ENCODE measurements at places on chromosomes 3 and 15.
A peak's percentile ranks its signal among the peaks of the same experiment; 100 is the strongest.

DNA sequence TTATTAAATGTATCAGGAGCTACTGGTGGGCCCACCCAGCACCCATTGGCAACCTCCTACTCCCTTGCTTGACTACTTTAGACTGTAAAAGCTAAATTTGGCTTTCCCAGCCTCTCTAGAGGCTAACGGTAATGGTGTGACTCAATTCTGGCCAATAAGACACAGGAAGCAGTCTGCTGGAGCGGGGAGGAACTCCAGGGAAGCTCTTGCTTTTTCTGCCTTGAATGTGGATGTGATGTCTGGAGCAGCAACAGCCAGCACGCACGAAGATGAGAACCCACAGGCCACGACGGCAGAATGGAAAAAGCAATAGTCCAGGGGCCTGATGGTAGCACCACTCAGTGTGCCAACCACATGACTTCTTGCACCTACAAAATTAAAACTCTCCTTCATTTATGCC lies 39.9 kb downstream of the RAB6B start:
- DNase-seq, result no peak

GRCh38 chr15:54101664-54102270 lies 123.5 kb downstream of the UNC13C start:
- no peak for DNase-seq

DNA sequence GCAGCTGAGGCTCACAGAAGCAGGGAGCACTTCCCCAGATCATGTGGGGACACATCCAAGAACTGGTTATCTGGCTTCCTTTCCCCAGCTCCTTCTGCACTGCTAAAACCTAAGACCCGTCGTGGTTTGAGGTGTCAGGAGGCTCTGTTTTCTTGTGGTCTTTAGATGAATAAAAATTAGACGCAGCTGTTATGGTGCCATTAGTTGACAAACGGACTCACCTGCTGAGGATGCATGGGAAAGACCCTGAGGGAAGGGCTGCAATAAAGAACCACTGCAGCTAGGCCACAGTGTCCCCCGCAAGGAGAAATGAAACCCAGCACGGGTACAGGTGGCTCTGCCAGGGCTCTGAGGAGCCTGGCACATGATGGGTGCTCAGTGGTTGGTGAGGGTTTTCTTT lies 99.4 kb downstream of the IQSEC1 start:
- no peak for DNase-seq

- no peak for DNase-seq
Observed at GRCh38 chr3:197454014-197454413, 101.8 kb downstream of the BDH1 start.

DNA sequence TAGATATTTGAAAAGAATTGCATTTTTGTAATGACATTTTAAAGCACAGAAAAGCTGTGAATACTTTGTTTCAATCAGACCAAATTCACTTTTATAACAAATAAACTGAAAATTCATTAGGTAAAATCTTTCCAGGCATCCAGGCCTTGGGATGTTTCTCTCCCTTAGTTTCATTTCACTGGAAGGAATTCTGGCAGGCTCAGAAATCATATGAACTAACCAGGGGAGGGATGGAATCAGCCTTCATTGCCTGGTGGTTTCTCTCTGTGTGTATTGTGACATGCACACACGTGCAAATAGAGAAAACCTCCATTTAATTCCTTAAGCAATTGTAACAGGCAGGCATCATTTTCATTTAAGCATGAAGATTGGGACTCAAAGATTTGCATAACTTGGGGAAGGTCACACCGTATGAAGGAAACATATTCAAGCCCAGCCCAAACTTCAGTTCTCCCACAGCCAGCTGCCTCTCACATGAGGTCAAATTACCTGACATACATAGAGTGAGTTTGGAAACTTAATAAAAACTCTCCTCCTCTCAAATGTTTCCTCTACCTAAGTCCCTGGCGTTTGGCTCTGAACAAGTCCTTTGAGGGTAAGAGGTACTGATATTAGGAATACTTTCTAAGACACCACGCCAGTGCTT lies 376.1 kb upstream of the MCTP2 start:
- DNase-seq, result no peak

DNA sequence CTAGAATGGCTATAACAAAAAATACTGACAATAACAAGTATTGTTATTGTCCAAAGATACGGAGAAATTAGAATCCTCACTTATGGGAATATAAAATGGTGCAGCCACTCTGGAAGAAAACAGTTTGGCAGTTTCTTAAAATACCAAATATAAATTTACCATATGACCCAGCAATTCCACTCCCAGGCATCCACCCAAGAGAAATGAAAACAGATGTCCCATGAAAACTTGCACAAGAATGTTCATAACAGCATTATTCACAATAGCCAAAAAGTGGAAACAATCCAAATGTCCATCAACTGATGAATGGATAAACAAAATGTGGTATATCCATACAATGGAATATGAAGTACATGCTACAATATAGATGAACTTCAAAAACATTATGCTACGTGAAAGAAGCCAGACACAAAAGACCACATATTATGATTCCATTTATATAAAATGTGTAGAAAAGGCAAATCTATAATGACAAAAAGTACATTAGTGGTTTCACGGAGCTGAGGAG lies 9.4 kb downstream of the AAGAB start:
- DNase-seq, result peak; percentile 55

- peak; percentile 33 for DNase-seq
Observed at GRCh38 chr3:24128199-24129005, 183.3 kb downstream of the NR1D2 start.

DNA sequence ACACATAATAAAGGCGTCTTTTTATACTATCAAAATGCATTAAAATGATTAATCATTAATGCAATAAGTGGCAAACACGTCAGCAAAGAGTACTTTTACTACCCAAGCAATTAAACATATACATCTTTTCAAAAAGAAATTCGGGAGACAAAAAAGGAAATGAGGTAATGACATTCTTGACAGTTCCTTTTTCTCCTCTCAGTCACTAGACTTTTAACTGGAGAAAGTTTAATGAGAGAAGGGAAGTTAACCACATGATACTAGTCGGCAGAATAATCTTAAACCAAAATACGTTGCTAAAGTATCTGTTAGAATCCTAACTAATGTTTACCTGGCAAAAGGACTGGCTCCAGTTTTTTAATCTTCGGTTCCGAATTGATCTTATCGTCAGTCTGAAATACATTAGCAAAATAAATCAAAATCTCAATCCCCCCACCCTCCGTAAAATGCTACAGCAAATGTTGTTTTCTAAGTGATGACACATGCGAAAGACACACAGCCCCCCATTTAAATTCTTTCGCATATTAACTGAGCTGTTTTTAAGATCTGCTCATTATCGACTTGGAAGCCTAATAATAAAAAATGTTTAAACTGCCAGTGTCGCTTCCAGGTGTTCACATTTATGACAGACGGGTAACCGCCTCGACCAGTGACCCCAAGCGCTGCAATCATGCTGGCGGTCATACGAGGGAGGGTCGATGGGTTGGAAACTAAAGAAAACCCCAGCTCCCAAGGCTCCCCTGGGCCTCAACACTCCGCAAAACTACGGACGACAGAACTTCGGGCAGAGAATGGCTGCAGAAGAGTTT lies 778 bp downstream of the MTMR10 start:
- no peak for DNase-seq

- DNase-seq, result no peak
Observed at GRCh38 chr3:4606911-4607310, 113.8 kb downstream of the ITPR1 start.

DNA sequence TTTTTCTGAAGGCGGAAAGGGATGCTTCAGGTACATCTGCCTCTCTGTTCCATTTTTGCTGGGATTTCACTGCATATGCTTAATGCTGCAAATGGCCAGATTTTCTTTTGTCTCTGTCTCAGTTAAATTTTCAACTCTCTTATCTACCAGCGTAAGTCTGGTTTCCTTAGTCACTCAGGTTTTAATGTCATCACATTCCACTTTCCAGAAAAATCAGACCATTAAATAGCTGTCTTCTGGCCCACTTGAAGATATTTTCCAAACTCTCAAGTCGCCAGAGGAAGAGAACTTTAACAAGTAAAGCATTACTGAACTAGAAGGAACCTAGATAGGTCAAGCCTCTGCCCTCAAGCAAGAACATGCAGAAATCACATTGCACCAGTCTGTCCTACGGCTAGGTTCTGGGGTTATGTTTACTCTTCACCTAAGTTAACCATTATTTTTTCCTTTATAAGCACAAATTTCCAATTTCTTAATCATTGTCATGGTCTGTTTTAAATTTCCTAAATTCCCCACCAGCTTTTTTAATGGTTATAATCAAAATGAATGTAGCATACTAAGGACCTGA lies 26.5 kb downstream of the AVEN start:
- DNase-seq, result no peak

DNA sequence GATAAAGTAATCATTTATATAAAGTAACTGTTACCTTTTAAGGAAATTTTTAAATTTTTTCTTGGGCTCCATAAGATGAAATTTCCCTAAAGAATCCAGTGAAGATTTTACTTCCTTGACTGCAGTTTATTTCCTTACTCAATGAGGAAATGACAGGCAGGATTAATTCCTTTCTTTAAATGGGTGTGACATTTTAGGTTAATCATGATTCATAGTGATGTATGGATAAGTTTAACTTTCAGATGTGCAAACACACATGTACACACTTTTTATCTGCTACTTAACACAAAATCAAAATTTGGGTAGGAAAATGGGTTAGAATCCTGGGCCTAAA lies 11.2 kb upstream of the LEO1 start:
- DNase-seq, result no peak

GRCh38 chr15:72117486-72118016 lies 399 bp downstream of the MYO9A start:
- peak; percentile 54 for DNase-seq

GRCh38 chr3:46162975-46163555 lies 45.0 kb downstream of the CCR1 start:
- no peak for DNase-seq

DNA sequence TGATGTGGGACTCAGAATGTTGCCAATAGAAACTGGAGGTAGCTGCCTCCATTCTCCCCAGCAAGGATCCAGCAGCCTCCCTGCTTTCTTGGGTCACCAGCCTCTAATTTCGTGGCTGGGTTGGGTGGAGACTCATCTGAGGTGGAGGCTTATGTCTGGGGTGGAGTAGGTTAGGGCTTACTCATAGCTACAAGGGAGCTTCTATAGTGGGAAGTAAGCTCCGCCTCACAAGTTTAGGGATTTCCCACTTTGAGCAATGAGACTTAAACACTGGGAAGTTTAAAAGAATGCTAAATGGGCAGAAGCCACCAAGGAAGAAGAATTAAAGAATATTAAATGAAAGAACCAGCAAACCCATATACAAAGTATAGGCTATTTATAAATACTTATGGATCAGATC lies 63.8 kb downstream of the GJD2 start:
- no peak for DNase-seq

- no peak for DNase-seq
Observed at GRCh38 chr3:29181149-29181780, 99.6 kb upstream of the RBMS3 start.

DNA sequence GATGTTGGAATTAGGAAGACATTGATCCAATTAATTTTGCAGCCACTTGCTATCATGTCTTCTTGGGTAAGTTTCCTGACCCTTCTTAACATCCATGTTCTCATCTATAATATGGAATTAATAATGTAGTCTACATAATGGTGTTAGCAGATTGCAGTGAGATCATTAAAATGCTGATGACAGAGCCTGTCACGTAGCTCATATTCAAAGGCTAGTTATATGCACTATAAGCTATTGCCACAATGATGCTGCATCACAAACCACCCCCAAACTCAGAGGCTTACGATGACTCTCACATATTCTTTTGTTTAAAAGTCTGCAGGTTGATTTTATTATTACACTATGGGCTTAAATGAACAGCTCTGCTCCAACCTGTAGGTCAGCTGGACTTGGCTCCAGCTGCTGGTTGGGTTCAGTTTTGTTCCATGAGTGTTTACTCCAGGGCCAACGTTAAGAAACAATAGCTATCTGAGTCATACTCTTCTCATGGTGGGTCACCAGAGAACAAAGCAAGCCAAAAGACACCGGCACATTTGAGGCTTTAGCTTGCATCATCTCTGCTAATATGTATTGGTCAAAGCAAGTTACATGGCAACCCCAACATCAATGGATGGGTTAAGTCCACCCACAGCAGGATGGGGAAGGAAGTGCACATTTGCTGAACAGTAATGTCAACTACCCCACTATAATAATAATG lies 250.0 kb upstream of the SLCO3A1 start:
- no peak for DNase-seq
